Ascending aorta (tissue), 2 donors: ENCODE measurements at places on chromosomes 4 and X. TPM values are rescaled to one million over a fixed set of nuclear protein-coding genes. Genes with fewer than 3 reads are reported as not detected.

DNA sequence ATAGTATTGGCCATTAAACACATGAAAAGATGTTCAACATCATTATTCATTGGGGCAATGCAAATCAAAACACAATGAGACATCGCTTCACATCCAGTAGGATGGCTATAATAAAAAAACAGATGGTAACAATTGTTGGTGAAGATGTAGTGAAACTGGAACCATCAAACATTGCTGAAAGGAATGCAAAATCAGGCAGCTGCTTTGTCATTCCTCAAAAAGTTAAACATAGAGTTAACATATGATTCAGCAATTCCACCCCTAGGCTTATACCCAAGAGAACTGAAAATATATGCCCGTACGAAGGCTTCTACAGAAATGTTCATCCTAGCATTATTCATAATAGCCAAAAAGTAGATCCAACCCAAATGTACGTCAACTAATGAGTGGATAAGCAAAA lies 144.0 kb upstream of the NAP1L5 start:
- no peak for DNase-seq

GRCh38 chr4:13546142-13546940 lies 2.0 kb upstream of the NKX3-2 start:
- no peak for DNase-seq

GRCh38 chr4:25915353-25915705 lies 1.3 kb downstream of the SMIM20 start:
- DNase-seq: no peak

DNA sequence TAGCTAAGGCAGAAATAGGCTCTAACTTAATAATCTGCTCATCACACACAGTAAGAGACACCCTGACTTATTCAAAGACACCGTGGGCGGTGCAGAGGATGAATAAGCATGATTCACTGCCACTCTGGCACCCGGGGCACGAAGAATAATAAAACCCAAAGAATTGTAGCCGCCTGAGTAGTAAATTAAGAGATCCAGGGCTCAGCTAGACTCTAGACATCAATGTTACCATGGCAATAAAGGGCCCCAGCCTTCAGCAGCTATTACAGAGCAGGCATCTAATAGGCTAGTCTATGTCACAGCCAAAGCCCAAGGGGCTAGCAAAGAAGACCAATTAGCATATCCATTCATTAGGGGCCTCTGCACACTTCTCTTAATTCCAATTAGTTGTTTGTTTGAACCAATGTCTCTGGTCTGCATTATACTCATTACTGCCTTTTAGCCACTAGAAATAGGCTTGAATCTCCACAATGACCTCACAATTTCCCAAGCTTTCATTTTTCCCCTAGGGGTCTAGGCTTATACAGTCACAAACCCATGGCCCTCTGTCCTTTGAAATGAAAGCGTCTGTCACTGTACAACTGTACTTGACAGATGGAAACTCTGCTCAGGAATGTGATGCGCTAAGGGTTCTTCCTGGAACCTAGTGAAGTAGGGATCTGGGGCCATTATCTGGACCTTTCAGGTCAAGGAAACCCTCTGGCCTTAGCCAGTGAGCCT lies 3.0 kb upstream of the ATP1B4 start:
- DNase-seq: no peak

DNA sequence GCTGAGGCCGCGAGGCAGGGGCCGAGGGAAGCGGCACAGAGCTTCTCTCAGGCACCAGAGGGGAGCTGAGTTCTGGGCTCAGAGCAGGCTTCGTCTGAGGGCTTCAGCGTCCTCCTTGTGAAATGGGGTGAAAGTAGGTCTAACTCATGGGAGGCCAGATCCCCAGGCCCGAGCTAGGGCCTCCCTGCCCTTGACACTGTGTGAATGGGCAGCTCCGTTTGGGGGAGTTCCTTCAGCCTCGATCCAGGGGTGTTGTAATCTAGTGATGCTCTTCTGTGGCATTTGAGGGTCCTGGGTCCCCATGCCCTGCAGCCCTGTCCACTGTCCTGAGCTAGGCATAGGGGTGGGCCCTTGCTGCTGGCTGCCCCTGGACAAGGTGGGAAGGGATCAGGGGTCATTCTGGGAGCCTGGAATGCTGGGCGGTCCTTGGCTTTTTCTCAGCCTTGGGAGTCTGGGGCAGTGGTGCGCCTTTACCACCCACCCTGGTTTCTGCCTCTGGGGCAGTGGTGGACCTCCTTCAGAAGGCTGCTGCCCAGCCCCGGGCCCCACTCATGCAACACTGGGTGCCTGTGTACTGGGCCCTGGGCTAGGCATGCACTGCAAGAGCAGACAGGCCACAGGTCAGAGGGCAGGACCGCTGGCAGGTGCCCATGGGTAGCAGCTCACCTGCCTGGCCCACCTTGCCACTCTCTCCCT lies 4.1 kb downstream of the SH3BP2 start:
- DNase-seq: no peak

GRCh38 chr4:65665771-65666523 lies 4.3 kb downstream of the EPHA5 start:
- DNase-seq: no peak

DNA sequence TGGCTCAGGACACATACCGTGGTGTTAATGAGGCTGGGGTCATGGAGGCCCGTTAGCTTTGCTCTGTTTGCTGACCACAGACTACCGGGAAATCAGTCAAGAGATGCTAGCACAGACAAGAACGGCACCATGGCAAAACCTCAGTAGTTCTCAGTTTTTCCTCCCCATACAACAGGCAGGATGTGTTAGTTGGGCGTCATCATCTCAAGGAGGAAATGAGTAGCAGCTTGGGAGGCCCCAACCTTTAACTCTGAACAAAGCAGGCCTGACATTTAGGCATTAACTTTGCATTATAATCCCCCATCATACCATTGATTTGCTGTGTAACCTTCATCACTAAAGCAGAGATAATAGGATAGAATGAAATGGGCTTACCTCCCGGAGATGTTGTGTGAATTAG lies 714.2 kb downstream of the RPA4 start:
- no peak for DNase-seq

DNA sequence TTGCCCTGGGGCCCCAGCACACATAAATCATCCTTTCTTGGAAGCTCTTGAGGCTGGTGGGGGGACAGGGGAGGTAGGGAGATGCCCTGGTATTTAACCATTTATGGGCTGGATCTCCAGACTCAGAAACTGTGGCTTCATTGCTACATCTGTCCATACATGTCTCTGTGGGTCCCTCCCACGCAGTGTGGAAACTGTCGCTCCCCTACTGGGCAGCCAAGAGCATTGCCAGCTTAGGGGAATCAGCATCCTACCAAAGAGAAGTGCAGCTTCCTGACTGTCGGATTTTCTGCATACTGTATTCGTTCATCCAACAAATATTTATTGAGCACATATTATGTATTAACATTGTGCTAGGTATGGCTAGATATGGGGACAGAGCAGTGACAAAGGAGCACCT lies 3.7 kb downstream of the GRIPAP1 start:
- DNase-seq: no peak

- no peak for DNase-seq
Observed at GRCh38 chr4:176579226-176579625, 213.5 kb downstream of the VEGFC start.

DNA sequence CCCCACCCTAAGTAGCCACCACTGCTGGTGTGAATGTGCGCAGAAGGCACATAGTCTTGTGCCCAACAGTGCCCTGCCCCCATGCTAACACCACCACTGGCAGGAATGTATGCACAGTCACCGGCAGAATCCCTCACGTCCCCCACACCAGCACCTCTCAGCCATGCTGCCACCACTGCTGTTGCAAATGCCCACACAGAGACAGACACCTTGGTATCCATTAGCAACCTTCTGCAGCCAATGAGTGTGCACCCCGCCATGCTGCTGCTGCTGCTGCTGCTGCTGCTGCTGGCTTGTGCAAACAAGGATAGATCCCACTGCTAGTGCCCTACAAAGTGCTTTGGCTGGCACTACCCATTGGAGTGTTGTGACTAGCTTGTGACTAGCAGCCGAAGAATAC lies 52.4 kb upstream of the MMAA start:
- DNase-seq: no peak

GRCh38 chr4:74133786-74134499 lies 24.0 kb upstream of the MTHFD2L start:
- DNase-seq: no peak

GRCh38 chr4:58064653-58065052 lies 954.5 kb upstream of the IGFBP7 start:
- DNase-seq: no peak

- DNase-seq: no peak
Observed at GRCh38 chr4:146123231-146123630, 52.3 kb upstream of the LSM6 start.

DNA sequence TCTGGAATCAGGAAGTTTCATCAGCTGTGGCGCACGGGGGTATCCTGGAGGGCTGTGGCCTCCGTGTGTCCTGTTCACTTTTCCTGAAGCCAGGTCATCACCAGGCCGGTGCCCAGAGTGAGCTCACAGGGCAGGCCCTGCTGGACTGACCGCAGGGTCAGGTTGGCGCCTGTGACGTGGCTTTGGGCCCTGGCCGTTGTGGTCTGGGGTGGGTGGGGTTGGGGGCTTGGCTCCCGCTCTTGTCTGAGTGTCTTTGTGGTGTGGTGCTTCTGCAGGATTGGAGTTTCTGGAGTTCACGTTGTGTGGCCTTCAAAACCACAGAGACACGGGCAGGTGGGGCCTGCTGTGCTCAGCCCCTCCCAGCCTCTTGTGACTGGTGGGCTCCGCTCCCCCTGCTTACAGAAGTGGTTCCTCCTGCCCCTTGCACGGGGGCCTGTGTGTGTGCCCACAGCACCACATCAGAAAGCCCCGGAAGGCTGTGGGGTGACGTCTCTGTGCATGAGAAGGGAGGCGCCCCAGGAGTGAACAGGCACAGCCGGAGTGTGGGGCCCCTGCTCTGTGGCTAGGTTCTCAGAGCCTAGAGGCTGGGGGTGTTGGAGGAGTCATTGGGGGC lies 9.5 kb downstream of the RGS12 start:
- no peak for DNase-seq

DNA sequence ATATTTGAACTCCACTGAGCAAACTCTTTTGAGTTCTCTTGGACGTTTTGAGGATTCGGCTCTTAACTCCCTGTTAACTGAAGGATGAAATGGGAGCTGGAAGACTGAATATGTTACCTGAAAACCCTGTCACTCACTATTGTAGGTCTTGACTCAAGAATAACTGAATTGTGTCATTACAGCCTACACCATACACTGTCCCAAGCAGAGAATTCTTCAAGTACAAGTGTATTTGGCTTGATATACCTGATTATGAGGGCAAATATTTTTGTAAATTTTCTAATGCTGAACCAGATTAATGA lies 276.1 kb downstream of the CFAP299 start:
- DNase-seq: no peak

The TMPRSS11F gene
- total RNA-seq: not detected

The RRAGB gene
- 9.9 TPM for total RNA-seq

The CENPVL1 gene
- not detected for total RNA-seq

The PF4V1 gene
- not detected for total RNA-seq

The GRPR gene
- 1.7 TPM for total RNA-seq

The ADH1A gene
- total RNA-seq: not detected

The CD40LG gene
- total RNA-seq: not detected
